Lower leg skin (tissue), 4 donors: ENCODE measurements at places on chromosomes 1 and 21. TPM values are rescaled to one million over a fixed set of nuclear protein-coding genes. Genes with fewer than 3 reads are reported as not detected.

GRCh38 chr1:116735246-116735645 lies 19.0 kb upstream of the CD2 start:
- no peak for DNase-seq

The DARS2 gene
- 7.7 TPM for total RNA-seq

The ANKRD34A gene
- 0.17 TPM for total RNA-seq

DNA sequence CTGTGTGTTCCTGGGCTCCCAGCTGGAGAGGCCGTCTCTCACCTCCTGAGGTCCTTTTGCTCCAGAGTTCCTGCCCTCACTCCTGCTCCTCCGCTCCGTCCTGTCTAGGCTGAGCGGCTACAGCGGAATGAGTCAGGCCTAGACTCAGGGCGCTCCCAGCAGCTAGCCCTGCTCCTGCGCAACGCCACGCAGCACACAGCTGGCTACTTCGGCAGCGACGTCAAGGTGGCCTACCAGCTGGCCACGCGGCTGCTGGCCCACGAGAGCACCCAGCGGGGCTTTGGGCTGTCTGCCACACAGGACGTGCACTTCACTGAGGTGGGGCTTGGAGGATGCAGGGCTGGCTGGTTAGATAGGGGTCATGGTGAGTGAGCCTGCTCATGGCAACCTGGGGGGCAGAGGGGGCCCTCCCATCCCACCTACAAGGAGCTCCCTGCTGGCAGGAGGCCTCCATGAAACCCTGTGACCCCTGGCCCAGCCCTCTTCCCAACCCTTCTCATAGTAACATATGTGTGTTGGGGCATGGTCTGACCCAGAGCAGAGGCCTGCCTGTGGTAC lies 15.1 kb downstream of the PSRC1 start:
- no peak for DNase-seq

GRCh38 chr1:225882694-225883615 lies 775 bp upstream of the TMEM63A start:
- peak; percentile 92 for DNase-seq

The ALPL gene
- total RNA-seq: 2.4 TPM

- DNase-seq: no peak
These were observed 29.8 kb upstream of the KIF21B start for GRCh38 chr1:201053155-201053860.

DNA sequence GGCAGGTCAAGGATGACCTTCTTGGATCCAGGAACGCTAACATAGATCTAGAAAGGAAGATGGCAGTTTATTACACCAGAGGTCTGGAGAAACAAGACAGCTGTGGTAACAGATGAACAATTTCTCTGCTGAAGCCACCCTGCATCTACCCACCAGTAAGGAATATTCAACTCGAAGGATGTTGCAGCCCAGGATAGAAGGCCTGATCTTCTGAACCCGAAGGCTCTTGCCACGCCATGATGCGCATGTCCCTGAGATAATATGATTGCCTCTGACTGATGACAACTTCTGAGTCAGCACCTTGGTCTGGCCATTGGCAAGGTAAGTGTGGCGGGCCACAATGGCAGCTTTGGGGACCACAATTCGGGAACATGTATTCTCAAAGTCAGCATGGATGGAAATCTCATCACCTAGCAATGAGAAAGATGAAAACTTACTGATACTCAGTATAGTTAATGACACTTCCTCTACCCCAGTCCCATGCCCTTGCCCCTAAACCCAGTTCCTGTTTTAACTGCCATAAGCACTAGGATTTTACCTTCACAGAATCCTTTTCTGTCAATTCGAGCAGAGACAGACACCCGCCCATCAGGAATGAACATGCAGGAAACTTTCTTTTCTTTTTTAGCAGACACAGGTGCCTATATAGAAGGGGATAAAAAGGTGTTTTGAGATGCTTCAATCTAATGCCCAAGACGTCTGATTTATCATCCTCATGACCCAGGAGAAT lies 1.8 kb downstream of the TXNIP start:
- no peak for DNase-seq

The TCHH gene
- 0.99 TPM for total RNA-seq

The OR2W3 gene
- 0.36 TPM for total RNA-seq

DNA sequence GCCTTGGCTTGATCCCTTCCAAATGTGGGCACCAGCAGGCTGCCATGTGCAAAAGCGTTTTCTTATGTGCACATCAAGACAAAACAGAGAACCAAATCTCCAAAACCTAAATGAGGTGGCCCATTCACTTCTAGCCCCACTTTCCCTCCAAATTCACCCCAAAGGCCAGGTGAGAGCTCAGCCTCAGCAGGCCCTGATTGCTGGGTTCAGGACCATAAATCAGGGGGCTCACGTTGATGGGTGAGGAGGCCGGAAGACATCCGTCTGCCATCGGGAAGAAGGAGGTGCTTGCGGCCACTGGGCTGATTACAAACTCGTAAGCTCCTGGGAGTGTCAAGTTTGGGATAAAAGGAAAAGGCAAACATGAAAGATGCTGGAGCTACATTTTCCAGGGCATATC lies 86.7 kb upstream of the CLDN14 start:
- no peak for DNase-seq

DNA sequence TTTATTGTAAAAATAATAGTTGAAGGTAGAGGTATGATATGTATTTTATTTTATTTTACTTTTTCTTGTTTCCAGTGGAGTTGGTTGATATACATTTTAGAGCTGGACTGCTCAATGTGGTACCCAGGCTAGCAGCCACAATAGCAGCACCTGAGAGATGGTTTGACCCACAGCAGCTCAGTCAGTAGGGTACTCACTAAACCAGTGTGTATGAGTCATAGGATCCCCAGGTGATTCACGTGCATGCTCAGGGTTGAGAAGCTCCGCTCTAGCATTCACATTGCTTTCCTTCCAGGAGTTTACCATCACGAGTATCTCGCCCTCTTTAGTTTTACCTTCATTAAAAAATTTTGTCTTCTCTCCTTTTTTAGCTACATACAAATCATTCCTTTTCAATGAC lies 96.0 kb upstream of the PAXBP1 start:
- DNase-seq: no peak

DNA sequence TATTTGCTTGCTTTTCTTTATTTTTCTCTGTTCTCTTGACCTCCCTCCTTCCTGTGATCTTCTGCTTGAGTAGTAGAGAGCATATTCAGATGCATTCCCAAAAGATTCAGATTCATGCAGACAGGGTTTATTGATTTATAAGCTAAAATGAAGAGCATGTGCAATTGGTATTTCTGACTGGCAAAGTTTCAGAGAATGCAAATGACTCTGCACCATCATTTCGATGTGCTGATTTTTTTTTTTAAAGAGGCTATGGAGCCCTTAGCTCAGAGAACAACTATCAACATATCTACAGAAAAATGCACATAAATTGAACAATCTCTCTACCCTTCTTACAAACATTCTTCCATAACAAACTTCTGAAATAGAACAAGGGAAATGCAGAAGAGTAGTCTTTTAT lies 312.0 kb downstream of the VAV3 start:
- DNase-seq: no peak

The RHD gene
- total RNA-seq: not detected

GRCh38 chr1:154087574-154087973 lies 67.3 kb downstream of the NUP210L start:
- no peak for DNase-seq

- DNase-seq: no peak
These were observed 4.9 kb downstream of the LY9 start for GRCh38 chr1:160800645-160801408.

- no peak for DNase-seq
These were observed 9.5 kb upstream of the TAS1R2 start for GRCh38 chr1:18868801-18869424.

The SDC3 gene
- 23.5 TPM for total RNA-seq

GRCh38 chr1:23639460-23640095 lies 52.0 kb upstream of the RPL11 start:
- no peak for DNase-seq

DNA sequence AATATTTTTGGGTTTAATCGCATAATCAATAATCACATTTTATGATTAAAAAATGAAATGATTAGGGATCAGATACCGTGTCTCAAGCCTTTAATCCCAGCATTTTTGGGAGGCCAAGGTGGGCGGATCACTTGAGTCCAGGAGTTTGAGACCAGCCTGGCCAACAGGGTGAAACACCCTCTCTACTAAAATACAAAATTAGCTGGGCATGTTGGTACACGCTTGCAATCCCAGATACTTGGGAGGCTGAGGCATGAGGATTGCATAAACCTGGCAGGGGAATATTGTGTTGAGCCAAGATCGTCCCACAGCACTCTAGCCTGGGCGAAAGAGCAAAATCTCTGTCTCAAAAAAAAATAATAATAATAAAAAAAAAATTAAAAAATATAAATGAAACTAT lies 1581.4 kb downstream of the KCNT2 start:
- DNase-seq: no peak

GRCh38 chr1:8170059-8170835 lies 144.1 kb upstream of the ERRFI1 start:
- no peak for DNase-seq

GRCh38 chr1:20486457-20487235 lies 636 bp upstream of the CAMK2N1 start:
- no peak for DNase-seq

GRCh38 chr1:184036517-184036949 lies 995 bp downstream of the COLGALT2 start:
- no peak for DNase-seq

DNA sequence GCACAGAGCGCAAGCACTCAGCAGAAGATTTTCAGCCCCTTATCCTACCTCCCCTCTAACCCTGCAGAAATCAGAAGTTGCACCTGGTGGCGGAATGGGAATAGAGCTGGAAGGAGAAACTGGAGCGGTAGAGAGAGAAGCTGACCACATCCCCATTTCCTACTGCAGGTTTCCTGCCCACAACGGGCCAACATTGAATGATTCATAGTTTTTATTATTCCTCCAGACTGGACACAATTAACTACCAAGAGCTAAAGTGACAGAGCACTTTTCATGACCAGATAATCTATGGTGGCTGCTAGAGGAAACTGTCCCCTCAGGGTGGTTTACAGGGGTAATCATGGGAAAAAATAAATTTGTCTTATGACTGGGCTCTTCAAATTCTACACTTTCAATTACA lies 21.3 kb upstream of the LRRC8D start:
- DNase-seq: no peak

The HP1BP3 gene
- 242 TPM for total RNA-seq

The RAB3B gene
- total RNA-seq: 3.3 TPM

DNA sequence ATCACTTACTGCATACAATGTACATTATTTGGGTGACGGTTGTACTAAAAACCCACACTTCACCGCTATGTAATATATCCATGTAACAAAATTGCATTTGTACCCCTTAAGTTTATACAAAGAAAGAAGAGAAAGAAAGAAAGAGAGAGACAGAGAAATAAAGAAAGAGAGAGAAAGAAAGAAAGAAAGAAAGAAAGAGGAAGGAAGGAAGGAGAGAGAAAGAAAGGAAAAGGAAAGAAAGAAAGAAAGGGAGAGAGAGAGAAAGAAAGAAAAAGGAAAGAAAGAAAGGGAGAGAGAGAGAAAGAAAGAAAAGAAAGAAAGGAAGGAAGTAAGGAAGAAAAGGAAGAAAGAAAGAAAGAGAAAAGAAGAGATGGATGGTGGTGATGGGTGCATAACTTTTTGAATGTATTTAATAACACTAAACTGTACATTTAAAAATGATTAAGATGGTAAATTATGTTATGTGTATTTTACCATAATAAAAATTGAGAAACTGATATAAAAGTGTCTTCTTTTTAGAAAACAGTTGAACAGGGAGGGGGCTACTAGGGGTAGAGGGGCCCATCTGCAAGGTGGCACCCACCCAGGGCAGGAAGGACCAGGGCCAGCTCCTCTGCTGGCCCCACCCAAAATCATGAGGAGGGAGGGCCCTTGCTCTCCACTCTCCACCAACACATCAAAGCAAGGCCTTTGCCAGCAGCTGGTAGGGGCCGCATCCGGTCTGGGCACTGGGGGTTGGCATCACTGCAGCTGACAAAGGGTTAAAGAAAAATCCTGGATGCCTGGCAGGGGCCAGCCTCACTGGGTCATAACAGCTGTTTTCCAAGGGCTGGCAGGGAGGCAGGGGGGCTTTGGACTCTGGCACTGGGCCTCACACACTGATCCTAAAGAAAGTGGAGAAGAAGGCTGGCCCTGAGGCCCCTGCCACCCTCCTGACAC lies 153.9 kb upstream of the EDN2 start:
- DNase-seq: no peak

DNA sequence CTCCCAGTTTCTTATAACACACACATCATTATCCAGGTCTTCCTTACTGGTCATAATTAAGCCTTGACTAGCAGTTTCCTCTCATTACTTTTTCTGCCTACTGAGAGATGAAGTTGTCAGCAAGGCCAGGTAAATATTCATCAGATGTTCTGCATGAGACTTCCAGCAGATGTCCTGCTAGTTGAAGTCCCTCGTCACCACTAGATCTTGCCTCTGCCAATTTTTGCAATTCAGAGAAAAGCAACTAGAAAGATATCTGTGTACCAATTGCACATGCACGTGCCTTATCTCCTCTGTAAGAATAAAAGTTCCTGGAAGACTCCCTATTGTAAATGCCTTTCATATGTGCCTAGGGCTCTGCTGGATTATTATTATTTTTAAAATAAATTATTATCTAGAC lies 18.3 kb downstream of the ACKR1 start:
- no peak for DNase-seq

DNA sequence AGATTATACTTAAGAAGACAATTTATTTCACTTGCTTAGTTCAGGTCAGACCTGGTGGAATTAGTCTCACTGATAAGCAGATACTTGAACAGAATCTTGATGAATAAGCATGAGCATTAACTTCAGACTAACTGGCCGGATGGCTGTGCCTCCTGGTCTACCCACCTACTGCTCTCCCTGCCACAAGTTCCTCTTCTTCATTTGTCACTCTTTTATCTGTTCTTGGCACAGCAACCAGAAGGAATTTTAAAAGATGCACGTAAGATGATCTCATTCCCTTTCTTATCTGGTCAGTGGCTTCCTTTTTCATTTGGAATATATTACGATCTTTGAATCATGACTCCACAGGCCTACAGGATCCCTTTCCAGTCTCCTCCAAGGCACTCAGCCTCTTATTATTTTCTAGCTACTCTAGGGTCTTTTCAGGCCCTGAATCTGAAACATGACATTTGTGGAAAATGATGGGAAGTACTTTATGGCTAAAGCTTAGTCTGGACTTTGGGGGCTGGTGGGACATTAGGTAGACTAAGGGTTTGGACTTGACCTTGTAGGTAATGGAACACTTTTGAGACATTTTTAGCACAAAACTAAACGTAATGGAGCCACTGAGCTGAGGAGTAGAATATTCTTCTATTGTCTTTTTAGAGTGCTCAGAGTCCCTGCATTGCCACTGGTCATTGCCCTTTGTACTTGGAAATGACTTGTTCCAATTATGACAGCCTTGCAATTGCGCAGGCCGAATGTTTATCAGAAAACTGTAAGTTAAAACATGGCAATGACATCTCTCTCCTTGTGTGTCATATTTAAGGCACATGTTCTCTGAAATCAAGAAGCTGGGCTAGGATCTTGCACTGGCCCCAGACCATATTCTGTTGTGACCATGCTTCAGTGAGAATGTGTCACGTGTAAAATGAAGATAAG lies 16.0 kb downstream of the ST6GALNAC3 start:
- DNase-seq: no peak

DNA sequence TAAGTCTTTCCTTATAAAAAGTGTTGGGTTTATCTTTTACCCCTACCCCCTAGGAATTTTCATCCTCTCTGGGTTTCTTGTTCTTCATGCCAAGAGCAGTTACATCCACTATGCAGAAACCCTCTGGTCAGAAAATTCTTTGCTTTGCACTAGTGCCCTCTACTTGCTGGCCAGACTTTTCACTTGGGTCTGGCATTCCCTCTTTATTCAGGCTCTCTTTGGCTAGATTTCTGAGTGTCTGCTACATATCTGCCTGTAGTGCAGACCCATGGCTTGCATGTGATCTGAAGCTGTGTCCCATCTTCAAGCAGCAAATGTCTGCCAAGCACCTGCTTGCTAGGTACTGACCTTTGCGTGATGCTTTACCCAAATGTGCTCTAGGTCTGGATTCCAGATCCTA lies 237.0 kb downstream of the GPATCH2 start:
- no peak for DNase-seq
